Amniotic stem cell (primary cell): ENCODE measurements at places on chromosomes 3 and 15.

DNA sequence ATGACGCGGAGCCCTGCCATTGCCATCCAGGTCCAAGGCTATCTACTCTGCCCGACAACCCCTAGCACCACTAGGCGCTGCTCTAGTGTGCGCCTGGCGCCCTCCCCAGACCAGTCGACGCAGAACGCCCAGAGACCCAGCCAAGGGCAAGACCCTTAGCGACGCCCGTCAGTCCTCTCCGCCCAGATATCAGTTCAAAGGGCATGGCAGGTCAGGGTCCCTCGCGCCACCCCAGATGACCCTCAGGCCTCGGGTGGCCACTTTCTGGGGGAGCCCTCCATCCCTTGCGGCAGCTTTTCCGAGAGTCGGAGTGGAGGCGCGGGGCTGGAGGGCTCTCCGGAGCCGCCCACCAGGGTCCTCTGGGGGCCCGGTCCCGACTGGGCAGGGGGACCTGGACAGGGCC is 371 bp upstream of the CLSTN2 start:
- DNase-seq, result no peak

GRCh38 chr3:133693821-133694220 is 32.1 kb upstream of the TOPBP1 start:
- DNase-seq, result no peak

DNA sequence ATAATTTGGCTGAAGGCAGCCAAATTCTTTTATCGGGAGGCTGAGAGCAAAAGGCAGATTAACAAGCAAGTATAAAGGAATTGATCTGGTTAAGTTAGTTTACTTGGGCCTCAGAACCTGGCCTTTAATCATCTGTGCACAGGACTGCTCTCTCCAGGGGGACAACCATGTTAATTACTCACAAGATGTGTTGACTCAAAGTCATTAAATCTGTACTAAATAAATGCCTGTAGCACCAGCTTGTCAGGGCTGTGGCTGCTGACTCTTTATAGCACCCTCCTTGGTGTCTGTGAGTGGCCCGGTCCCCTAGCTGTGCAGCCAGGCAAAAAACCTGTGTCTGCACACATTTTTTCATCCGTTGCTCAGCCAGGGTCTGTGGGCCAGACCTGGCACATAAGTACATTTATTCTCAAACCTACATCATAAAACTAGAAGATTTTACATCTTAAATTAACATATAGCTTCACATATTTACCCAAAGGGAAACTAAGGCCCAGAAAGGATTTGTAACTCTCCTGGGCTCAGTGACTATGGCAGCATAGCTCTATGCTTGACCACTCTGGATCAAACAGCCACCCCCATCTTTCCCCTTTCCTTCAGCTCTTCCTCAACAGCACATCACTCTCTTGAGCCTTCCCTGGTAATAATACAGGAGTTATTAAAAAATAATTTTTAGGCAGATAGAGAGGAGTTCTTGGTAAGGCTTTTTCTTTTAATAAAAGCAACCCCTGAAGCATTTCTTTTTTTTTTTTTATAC is 51.4 kb downstream of the NCEH1 start:
- DNase-seq, result no peak

DNA sequence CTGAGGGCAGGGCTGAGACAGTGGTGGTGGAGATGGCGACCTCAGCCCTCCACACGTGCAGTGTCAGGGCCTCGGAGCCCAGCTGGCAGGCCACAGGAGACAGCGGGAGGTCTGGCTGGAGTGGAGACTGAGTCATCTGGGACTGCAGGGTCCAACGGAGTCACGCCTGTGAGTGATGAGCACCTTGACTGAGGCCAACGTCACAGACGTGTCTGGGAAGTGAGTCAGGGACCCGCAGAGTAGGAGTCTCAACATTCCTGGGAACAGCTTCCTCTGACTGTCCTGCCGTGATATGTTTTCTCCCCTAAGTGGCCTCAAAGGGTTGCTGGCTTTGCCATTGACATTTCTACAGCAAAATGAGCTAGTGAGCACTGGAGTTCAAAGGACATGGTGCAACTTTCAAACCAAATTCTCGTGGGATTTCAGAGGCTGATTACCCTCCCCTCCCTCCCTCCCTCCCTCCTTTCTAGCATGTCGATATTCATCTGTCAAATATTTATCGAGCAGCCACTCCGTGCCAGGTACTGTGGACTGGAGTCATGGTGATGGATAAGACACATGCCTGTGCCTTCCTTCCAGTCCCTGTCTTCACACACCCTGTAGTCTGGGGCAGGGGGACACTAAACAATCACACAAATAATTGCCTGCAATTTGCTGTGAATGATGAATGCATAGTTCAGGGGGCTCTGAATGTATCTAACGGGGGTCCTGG is 53.3 kb upstream of the AMOTL2 start:
- peak; percentile 93 for DNase-seq
